ENCODE measurements at places on chromosomes 11 and 22.

DNA sequence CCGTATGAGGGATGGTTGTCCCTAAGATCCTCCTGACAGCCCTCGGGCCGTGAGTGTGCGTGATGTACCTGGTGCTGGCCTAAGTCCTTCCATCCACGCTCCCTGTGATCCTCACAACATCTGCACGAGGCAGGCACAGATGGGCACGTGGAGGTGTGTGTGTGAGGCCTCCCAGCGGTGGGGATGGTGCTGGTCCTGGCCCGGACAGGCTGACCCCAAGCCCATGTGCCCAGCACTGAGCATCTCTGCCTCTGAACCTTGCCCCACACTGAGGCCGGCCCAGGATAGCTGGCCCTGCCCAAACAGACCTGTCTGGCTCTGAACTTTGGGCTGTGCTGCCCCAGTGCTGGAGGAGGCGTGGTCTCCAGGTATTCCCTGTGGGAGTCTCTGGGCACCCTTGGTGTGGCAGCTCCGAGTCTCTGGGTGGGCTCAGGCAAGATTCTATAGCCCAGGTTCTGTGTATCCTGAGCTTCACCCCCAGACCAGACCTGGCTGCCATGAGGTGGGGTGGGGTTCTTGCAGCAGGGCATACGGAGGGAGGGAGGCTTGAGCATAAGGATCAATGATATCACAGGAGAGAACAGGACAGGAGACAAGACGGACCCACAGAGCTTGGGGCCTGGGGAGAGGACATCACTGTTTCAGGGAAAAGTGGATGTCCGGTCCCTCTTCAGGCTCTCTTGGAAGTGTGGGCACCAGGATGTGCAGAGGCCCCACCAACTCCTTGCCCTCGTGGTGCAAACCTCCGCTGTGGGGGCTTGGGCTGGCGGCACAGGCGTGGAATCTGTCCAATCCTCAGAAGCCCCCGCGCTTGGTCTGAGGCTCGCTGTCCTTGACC lies 881.8 kb downstream of the BRD1 start:
- DNase-seq: no peak

- no peak for DNase-seq
Observed at GRCh38 chr22:49525801-49526535, 301.7 kb downstream of the BRD1 start.

GRCh38 chr11:32391956-32392553 lies 43.3 kb downstream of the WT1 start:
- no peak for DNase-seq

- no peak for DNase-seq
Observed at GRCh38 chr22:28541137-28541536, 138.5 kb downstream of the TTC28 start.

- DNase-seq: no peak
Observed at GRCh38 chr11:68168694-68169093, 44.4 kb downstream of the KMT5B start.

GRCh38 chr11:64084951-64085710 lies 49.4 kb downstream of the FLRT1 start:
- DNase-seq: no peak

GRCh38 chr11:73271936-73272679 lies at the start of gene P2RY6:
P2RY6 (plus strand) TSS chr11:73272338; CDS start chr11:73296519, 24,181 bp downstream.
- no peak for DNase-seq

- no peak for DNase-seq
Observed at GRCh38 chr11:114257621-114258558, 38.3 kb upstream of the NNMT start.

- DNase-seq: no peak
Observed at GRCh38 chr11:119509969-119510401, 87.0 kb upstream of the THY1 start.

DNA sequence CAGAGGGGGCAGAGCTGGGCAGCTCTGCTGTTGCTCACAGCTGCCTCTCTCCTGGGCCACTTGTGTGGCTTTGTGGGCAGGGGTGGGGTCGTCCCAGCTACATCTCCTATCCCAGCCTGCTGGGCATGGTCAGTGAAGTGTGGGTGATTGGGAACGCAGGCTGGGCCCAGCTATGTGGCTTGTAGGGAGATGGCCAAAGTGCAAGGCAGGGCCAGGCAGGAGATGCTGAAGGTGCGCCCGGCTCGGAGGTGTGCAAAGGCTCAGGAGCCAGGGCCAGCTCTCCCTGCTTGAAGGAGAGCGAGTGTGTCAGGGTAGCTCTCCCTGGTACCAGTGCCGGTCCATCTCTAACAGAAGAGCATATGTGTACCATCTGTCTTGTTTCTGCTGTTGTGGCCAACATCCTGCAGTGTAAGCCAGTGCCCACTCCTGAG lies 8.4 kb upstream of the RANBP1 start:
- no peak for DNase-seq

DNA sequence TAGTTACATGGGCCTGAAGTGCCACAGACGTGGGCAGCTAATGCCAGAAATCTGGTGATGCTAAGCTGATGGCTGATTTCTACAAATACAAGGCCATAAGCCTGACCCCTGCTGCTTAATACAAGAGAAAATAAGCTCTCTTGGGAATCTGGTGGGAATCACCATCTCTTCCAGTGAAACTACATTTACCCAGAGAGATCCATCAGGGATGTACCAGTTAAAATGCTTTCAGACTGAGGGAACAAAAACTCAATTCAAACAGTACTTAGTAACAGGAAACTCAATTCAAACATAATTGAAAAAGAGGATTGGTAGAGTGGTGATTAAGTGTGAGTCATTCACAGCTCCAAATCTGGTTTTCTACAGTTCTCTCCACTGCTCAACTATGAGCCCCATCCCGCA lies 1.7 kb upstream of the CAVIN3 start:
- DNase-seq: no peak

DNA sequence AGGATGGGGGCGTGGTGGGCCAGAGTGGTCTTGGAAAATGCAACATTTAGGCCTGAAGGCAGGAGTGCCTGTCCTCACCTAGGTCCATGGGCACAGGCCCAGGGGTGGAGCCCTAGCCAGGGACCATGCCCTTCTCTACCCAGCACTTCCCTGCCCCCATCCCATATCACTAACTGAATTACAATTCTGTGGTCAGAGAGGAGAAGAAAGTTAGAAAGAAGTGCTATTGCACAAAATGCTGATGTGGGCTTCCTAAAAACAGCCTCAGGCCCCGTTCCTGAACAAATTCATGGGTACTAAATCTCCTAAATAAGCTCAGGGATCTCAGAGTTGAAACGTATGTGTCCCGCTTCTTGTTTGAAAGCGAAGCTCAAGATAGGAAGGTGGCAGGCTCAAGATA lies 3.5 kb upstream of the ASRGL1 start:
- DNase-seq: no peak

DNA sequence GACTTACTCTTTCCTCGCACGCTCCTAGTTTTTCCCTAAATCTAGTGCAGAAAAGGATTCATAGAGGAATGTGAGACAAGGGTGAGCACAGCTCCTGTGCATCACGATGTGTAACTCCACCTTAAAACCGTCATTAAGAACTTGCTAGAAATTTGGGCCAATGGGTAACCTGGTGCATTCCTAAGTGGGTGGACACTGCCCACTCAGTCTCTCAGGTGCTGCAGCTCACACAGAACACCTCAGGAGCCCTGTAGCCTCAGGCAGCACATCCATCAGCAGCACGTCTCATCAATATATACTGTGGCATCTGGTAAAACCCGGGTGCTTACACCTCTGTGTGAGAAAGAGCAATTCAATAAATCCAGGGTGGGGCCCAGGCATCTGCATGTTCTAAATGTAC lies 12.4 kb downstream of the POU2AF3 start:
- DNase-seq: no peak

GRCh38 chr11:36109590-36109849 lies 165.7 kb downstream of the LDLRAD3 start:
- DNase-seq: no peak

DNA sequence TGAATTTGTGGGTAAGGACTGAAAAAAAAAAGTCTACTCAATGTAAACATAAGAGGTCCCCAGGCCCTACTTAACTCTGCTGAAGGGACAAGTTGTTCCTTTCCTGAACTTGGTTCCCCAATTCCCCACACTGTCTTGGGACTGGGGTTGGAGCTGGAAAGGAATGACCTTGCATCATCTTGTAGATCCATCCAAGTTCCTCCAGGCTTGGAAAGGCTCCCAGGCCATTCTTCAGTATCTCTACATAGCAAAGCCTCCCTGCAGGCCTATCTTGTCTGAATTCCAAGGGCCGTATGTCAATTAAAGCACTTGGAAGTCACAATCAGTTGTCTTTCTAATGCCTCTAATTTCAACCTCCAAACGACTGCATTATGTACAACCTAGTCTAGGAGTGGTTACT lies 361.2 kb downstream of the TMEM135 start:
- DNase-seq: no peak

GRCh38 chr22:41075946-41076345 lies 16.4 kb upstream of the EP300 start:
- DNase-seq: no peak

GRCh38 chr11:105738986-105739795 lies 129.3 kb downstream of the GRIA4 start:
- DNase-seq: no peak

DNA sequence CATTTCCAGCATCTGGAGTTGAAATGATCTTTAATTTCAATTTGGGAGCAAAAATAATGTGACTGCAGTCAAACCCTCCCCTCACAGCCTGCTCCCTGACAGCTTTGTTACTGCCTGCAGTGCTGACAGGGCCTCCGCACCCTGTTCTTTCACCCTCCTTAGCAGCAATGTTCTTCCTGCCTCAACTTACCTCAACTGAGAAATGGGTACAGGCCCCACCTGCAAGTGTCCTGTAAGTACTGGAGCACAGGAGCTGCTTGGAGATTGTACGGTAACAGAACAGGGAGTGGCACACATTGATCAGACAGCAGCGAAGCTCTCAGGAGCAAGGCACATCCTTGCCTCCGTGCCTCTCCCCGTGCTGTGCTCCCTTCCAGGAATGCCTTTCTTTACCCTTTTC lies 131.3 kb downstream of the CHST1 start:
- DNase-seq: no peak

GRCh38 chr22:22375576-22376351 lies 131.2 kb downstream of the VPREB1 start:
- DNase-seq: no peak

DNA sequence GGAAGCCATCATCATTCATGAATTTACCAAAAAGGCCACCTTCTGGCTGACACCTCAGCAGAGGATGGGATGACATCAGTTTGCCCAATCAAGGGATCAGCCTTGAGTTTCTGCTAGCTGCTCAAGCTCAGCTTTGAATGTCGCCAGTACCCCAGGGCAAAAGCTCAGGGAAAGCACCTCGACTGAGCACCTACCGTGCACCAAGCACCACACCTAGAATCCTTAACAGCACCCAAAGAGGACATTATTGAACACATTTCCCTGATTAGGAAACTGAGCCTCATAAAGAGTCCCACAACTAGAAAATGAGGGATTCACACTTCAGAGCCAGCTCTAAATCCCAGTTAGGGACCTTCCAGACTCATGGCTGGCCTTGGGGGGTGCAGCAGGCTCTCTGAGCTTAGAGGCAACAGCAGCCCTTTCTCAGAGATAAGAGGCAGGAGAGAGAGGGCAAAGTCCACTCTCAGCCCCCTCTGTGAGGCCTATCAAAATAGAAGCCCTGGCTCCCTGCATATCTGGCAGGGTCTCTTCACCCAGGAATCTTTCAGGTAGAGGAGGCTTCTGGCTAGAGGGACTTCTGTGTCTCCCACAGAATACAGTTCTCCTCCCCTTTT lies 13.4 kb upstream of the DAGLA start:
- DNase-seq: no peak

DNA sequence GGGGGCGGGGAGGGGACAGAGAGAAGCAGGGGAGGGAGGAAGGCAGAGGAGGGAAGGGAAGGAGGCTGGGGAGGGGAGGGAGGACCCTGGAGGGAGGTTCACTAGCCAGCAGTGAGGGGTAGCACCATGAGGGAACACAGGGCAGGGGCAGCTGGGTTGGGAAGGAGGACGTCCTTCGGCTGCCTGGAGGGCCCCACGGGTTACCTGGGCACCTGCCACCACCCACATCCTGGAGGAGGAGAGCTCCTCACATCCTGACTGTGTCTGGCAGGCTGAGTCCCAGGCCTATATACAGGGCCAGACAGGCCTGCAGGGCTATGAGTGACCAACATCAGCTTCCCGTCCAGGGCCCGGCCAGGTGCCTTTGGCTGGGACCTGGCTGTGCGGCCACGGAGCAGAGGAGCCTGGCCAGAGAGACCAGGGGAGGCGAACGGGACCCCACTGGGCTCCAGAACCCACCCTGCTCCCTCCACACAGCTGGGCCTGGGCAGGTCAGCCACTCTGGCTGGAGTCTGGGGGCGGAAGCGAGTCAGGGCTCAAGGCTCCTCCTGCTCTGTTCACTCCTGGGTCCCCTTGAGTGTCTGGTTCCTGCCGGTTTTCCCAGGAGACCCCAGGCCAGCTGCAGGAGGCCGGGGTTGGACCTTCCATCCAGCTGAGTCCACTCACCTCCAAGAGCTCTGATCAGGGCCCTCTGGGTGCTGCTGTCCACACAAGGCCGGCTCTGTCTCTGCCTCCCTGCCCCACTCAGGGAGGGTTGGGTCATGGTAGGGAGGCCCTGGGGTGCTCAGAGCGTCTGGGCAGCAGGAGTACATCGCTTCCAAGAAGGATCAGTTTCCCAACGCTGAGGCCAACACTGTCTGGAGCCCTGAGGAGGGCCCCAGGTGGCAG lies 677.7 kb downstream of the BRD1 start:
- no peak for DNase-seq

DNA sequence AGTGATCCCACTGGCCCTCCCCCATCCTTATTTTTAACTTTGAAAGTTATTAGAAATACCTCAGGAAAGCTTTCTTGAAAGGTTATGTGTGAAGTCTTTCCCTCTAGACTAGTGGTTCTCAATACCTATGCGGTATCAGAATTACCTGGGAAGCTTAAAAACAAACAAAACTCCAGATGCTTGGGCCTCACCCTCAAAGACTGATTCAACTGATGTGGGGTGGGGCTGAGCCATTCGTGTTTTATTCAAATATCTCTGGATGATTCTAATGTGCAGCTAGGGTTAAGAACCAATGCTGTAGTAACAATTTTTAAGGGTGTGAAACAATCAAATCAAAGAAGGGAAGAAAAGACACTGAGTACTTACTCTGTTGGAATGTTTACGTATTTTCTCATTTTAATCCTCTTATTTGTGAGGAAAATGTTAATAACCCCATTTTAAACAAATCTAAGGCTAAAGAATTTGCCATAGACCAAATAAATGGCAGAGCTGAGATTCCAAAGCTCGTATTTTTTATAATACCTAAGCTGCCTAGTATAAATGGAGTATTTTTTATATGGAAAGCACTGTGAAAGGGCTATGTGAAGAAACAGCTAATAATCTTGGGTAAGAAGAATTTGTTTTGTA lies 47.6 kb downstream of the PLEKHB1 start:
- DNase-seq: no peak

Data from stimulated activated CD8-positive, alpha-beta memory T cell treated with anti-CD3 and anti-CD28 coated beads, Interleukin-4, amount 100 ng/mL, for 1 hour (primary cell).